ENCODE measurements at places on chromosomes 7 and 10.

- DNase-seq: no peak
Observed at GRCh38 chr7:12620371-12620770, 49.9 kb downstream of the SCIN start.

DNA sequence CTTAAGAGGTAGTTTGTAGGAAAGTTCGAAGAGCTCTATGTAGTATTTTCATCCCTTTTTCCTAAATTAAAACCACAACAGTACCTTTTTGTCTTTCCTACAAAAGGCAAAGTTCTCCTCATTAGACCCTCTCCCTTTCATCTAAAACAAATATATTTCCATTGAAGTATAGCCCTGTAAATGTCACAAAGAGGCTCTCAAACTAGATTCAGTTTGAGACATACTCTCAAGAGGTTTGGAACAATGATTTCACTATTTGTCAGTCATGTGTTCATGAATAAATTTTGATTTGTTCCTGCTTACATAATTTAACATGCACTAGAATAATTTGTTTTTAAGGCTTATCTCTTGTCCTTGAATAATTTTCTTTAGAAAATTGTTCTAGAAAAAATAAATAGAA, 12.2 kb downstream of the TAS2R16 start:
- no peak for DNase-seq

DNA sequence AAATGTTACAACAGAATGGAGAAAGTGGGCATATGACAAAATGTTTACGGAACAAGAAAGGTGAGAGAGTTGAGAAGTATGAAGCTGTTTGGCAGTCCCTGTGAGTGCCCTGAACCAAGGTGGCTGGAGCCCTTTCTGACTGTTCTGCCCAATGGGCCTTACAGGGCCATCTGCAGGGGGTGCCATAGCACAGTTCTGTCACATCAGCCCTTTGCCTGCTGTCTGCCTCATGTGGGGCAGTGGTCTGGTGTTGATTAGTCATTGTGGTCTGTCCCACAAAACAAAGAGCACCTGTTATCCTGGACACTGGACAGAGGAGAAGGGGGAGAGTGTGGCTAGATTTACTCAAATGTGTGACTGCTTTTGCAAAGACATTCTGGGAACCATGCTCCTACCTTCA, 51.5 kb upstream of the OSBPL3 start:
- DNase-seq: peak; percentile 2

- no peak for DNase-seq
Observed at GRCh38 chr7:94639384-94639783, 16.5 kb downstream of the SGCE start.

DNA sequence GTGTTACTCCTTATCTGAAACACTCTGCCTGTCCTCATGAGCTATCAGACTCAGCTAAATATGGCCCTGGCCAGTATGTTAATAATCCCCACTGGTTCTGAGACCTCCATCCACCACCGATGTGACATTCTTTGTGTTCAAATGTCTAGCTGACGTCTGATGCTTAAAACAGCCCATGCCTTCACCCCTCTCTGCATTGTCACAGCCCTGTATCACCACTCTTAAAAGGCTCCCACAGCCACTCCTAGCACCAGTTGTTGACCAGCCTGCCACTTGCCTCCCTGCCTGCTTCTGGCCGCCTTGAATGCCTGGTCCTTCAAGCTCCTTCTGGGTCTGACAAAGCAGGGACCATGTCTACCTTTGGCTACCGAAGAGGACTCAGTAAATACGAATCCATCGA, at the start of gene LMOD2:
LMOD2 (plus strand) TSS at position 253 of the 400 bp plus-strand sequence; CDS start at position 351, 98 bp downstream.
- DNase-seq: no peak

DNA sequence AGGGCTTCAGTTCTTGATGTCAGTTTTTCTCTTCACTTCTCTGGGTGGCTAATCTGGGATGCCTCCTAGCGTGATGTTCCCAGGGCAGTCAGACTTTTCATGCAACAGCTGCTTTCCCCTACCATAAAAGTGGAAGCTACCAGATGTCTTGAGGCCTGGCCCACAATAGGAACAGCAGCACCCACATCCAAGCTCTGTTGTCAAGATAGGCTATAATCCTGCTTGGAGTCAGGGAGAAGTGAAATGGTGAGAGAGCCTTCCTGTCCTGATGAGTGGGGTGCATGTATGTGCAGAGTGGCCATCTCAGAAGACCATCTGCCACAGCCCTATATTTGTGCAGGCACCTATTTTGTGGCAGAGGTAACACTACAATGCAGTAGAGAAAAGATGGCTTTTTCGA, 108.0 kb downstream of the HTR5A start:
- DNase-seq: no peak

DNA sequence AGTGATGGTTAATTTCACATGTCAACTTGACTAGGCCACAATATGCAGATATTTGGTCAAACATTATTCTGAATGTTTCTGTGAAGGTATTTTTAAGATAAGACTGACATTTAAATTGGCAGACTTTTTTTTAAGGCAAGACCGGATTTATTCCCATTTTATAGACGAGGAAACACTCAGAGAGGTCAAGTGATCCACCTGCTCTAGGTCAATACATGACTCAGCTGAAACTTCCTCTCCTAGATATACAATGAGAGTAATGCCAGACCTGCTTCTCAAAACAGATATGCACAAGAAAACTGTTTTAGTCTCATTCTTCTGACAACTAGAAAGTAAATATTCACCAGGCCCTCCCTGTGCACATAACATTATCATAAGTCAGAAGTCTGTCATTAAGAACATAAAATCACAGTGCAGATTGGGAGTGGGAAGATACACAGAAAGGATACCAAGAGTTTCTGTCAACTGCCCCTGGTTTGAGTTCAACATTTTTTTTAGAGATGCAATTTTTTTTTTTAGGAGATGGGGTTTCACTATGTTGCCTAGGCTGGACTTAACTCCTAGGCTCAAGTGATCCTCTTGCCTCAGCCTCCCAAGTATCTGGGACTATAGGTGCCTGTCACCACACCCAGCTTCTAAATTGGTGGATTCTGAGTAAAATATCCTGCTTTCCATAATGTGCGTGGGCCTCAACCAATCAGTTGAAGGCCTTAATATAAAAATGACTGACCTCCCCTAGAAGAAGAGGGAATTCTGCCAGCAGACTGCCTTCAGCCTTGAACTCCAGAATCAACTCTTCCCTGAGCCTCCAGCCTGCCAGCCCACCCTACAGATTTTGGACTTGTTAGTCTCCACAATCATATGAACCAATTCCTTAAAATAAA, 121.4 kb downstream of the ZFAND4 start:
- no peak for DNase-seq

GRCh38 chr10:784403-785088, 95.1 kb upstream of the DIP2C start:
- DNase-seq: peak; percentile 16

DNA sequence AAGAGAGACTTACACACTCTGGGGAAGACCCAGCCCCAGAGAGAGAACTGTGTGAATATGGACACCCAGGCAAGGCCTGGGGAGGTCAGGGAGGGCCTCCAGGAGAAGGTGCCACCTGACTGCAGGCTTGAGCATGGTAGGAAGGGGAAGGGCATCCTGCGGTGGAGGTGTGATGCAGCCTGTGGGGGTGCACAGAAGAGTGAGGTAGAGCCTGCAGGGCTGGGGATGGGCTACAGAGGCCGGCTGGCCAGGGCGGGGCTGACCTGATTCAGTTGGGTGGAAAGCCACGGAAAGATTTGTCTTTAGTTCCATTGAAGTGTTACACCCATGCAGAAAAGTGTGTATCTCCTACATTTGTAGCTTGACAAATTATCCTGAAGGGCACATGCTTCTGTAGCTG, 47.6 kb downstream of the ZMIZ1 start:
- DNase-seq: no peak

GRCh38 chr10:117533507-117534281, 8.9 kb upstream of the EMX2 start:
- DNase-seq: no peak

DNA sequence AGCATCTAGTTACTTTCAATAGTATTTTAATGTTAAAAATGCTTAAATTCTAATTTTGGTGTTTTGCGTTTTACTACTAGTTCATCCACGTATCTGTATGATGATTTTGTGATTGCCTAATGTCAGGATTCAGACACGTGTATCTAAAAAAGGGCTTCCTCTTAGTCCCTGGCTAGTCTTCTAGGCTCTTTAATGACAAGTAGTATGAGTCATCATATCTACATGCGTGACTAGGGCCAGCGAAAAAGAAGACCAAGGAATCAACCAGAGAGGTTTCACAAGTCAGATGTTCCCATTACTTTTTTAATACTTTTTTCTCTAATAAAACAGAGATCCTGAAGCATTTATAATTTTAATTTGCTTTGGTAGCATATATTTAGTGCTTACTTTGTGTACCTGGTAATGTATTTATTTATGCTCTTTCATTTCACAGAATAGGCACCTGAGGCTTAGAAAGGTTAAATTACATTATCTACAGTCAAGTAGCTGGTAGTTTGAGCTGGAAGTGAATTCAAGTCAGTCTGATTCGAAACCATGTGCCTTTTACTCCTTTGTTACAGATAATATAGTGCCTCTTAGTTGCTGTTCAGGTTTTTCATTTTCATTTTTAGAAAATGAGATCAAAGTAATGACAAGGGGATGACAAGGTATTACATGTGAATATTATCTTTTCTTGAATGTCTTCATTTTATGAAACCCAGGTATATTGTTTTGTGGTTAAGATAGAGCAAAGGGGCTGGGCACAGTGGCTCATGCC, 140.3 kb downstream of the FOXP2 start:
- no peak for DNase-seq
